ENCODE measurements at places on chromosomes 11 and 22. TPM values are rescaled to one million over a fixed set of nuclear protein-coding genes. Genes with fewer than 3 reads are reported as not detected.

DNA sequence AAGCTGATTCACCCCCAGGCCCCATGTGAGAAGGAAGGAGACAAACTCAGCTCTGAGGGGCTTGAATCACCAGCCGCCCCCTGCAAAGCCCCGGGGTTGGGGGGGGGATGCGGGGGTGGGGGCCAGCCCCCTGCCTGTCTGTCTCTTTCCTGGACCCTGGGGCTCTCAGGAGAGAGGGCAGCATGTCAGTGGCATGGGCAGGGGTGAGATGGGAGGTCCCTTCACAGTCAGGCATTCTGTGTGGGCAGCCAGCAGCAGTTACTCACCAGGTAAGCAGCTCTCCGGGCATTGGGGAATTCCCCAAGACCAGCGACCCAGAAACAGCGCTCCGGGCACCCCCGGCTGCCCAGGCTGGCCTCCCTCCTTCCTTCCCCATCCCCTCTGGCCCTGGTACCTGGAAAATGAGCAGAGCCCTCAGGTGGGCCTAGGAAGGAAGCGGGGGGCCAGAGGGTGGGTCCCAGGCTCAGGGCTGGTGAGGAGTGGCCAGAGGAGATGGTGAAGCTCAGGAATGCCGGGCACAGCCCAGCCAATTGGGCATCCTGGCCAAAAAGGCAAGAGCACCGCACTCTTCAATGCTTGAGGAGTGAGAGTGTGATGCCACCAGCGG, 4.2 kb upstream of the LIF start:
- ATAC-seq, result no peak

GRCh38 chr11:4511282-4512245, 29.1 kb downstream of the OR52K1 start:
- peak; percentile 66 for ATAC-seq

DNA sequence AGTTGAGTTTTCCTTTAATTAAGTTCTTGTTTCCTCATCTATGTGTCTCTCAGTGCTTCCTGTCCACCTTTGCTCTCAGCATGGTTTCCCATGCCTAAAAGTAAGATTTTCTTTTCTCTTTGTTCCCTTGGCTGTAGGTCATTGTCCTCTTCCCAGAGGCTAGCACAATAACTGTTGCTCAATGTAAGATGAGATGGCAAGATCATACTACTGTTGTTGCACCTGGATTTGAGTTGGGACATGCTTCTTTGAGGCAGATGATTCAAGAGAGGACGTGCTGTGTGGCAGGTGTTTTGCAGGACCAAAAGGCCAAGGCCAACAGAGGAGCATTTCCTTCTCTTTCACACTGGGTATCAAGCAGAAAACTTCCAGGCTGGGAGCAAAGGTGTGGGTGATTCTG, 11.3 kb upstream of the NELL1 start:
- ATAC-seq, result no peak

- no peak for ATAC-seq
Observed at GRCh38 chr11:105986554-105986953, 35.5 kb downstream of the MSANTD4 start.

GRCh38 chr11:107842412-107843100, 16.0 kb downstream of the SLC35F2 start:
- no peak for ATAC-seq

DNA sequence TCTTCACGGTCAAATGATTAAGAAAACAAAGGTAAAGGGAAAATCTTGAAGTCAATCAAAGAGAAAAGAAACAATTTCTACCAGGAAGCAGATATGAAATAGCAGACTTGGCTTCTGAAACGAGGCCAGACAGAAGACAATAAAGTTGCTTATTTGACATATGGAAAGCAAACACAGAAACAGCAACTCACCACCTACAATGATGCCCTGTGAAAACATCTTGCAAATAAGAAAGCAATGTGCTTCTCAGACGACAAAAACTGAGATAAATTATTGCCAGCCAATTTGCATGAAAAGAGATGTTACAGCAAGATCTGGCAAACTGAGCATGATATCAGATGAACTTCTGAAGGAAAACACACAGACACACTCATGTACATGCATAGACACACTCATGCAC, 45.9 kb upstream of the CTSC start:
- no peak for ATAC-seq

- no peak for ATAC-seq
Observed at GRCh38 chr11:19703211-19703610, 9.4 kb upstream of the NAV2 start.

- no peak for ATAC-seq
Observed at GRCh38 chr22:19984851-19985811, 31.5 kb downstream of the ARVCF start.

DNA sequence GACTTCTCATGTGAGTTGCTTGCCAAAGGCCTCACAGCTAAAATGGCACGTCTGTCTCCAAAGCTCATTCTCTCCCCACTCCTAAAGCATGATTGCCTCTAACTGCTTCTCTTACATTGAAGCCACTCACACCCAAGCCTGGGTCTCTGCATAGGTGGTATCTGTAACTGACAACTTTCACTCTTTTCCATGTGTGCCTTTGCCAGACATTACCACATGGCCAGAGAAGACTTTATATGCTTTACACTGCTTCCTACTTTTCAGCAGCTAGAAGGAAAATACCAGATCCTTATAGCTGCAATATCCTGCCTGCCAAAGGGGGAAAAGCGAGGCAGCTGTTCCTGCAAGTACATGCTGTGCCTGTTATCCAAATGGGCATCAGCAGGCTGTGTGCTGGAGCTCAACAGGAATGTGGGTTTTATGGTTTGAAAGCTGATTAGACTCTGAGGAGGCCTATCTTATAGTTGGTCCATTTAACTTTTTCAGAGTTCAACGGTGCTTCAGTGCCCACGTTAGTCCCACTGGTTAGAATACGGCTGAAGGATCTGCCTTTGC, 547.1 kb downstream of the RAB38 start:
- ATAC-seq, result no peak

- no peak for ATAC-seq
Observed at GRCh38 chr11:331358-332060, 10.8 kb upstream of the IFITM3 start.

- ATAC-seq, result no peak
Observed at GRCh38 chr11:60923326-60923725, 934 bp upstream of the TMEM132A start.

GRCh38 chr11:30445056-30445455, 122.2 kb downstream of the ARL14EP start:
- ATAC-seq, result no peak

DNA sequence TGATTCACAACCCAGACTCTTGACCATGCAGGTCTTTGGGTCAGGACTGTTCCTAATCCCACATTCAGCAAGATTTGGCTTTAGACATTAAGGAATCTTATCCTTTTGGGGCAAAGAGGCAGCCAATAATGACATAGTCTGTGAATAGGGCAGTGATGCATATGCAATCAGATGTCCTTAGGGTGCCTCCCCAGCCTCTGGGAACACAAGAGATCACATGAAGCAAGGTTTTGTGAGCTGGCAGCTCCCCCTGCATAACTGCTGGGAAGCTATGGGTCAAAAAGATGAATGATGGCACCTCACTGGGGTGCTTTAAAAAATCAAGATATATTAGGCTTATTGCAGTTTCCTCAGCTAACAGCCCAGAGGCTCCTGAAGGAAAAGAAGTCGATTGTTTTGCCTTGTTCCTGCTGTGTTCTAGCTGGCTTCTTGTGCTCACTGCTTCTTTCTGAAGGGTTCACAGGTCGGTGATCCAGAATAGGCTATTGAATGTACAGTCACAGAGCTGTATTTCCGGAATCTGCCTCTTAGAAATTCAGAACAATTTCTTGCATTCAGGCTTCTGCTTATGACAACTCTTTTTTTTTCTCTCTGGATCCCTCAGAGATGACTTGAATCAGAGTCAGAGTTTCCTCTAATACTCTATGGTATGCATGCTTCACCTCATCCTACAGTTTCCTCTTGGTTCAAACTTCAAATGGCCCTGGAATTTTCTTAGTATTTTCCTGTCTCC, 31.7 kb downstream of the INSC start:
- no peak for ATAC-seq

GRCh38 chr11:100741866-100742625, 55.0 kb downstream of the ARHGAP42 start:
- ATAC-seq, result no peak

DNA sequence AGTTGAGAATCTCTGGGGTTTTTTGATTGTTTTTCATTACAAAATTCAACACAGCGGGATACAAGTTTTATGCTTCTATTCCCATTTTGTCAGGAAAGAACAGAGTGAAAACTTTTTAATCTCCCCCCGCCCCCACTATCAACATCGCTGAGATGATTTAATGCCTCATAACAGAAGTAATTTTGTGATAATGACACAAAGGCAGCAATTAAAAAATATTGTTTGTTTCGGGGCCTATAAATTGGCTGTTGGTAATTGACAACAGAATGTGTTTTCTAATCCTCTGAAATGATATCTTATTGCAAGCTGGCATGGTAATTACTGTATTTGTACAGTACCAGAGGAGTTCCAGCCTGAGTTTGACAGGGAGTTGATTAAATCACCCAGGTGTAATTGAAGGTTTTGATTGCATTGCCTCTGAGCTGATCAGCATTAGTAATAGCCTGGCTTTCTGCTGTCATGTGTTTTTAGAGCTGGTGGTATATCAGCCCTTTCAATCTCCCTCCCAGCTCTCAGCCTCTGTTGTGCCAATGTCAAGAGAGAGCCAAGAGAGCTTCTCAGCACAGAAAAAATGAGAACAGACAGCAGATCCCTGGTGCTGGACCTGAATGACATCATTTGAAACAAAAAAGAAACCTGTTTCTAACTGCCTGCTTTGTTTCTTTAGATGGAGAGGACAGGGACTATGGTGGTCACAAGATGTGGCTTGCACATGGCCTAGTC, 265.1 kb downstream of the FAM76B start:
- no peak for ATAC-seq

DNA sequence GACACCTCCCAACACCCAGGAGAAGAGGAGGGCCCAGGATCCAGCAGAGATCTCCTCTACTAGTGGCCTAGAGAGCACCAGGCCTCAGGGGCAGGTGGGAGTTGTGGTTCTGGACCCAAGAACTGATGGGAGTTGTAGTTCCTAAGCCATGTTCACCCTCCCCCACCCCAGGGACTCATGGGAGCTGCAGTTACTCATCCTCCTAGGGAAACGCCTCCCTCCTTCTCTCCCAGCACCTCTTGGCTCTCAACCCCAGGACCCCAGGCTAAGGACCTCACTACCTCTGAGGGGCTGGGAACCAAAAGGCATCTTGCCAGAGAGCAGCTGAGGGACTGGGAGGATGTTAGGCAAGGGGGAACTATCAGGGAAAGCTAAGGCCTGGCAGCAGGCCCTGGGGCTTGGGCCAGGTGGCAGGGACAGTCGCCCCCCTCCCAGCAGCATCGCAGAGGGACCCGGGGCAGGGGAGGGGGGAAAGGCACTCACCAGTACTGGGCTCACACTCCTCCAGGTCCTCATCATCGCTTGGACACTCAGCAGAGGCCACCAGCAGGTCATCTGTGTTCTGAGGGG, 28.9 kb downstream of the SLC22A12 start:
- peak; percentile 77 for ATAC-seq

- no peak for ATAC-seq
Observed at GRCh38 chr11:86938900-86939880, 16.0 kb downstream of the FZD4 start.

- ATAC-seq, result no peak
Observed at GRCh38 chr11:76834151-76834550, 26.6 kb upstream of the ACER3 start.

NPTXR gene
- total RNA-seq, result 14.0 TPM

ZP1 gene
- total RNA-seq, result not detected

CDC45 gene
- total RNA-seq, result not detected

IRAG1 gene
- 156 TPM for total RNA-seq

ZBED4 gene
- total RNA-seq, result 6.9 TPM

TYR gene
- not detected for total RNA-seq

MUC6 gene
- total RNA-seq, result not detected

Data from gastroesophageal sphincter (tissue), 4 donors.